ENCODE measurements at places on chromosomes 11 and 22.

DNA sequence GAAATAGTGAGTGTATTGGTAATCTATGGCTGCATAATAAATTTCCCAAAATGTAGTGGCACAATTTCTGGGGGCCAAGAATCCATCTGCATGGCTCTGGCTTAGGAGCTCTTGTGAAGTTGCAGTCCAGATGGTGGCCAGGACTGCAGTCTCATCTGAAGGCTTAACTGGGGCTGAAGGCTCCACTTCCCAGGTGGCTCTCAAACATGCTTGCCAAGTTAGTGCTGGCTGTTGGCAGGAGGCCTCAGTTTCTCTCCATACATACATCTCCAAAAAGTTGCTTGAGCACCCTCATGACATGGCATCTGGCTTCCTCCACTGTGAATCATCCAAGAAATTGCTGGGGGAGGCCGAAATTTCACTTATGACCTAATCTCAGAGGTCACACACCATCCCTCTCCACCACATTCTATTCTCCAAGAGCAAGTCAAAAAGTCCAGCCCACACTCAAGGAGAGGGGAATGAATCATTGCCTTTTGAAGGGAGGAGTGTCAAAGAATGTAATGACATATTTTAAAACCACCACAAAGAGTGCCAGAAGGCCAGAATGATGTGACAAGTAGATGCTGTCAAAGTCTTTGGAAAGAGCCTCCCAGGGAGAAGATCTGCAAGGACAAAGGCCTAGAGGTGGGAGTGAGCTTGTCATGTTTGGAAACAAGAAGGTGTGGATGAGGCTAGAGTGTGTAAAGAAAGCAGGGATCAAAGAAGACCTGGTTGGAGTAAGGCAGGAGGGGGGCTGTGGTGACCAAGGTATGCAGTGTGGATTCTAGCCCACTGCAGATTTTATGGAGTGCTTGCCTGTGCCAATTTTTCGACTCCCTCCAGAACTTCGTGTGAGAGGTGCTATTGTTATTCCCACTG, 566.2 kb downstream of the MIAT start:
- DNase-seq: no peak

GRCh38 chr11:76602431-76602861, 68.1 kb downstream of the LRRC32 start:
- no peak for DNase-seq

- DNase-seq: no peak
These were observed 361.8 kb upstream of the LUZP2 start for GRCh38 chr11:24134879-24135589.

- DNase-seq: no peak
These were observed 67.0 kb downstream of the OR5AK2 start for GRCh38 chr11:57055744-57056143.

- DNase-seq: no peak
These were observed 1.4 kb upstream of the GNAZ start for GRCh38 chr22:23068832-23069385.

GRCh38 chr22:37775785-37776638, 31.7 kb upstream of the GCAT start:
- no peak for DNase-seq

DNA sequence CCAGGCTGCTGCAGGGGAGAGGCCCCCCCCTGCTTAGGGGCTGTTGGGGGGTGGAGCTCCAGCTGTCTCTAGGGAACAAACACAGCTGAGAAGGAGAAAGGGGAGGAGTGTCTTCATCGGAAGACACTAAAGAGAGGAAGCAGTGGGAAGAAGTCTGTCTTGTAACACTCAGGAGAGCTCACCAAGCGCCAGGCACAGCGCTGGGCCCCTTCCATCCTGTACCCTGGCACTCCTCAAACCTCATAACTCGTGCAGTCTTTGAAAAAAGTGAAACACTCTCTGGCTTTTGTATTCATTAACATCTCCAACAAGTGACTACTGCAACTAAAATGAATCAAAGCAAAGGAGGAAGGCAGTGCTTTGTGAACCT, 67.4 kb upstream of the PRDM11 start:
- DNase-seq: no peak

GRCh38 chr11:85779956-85780640, 30.8 kb downstream of the SYTL2 start:
- DNase-seq: no peak

DNA sequence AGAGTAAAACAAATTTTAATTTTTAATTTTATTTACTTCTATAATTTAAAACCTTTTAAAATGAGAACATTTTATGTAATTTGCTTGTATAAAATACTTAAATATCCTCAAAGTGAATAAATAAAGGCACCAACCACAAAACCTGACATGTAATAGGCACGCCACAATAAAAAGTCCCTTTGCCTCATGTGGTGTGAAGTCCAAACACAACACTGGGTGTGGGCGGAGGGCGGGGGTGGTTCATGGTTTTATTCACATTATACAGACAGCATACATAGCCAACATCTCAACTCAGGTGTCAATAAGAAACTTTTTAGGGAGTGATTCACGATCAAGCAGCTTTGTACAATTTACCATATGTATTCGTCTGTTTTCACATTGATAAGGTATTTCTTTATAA, 107.9 kb downstream of the ANO3 start:
- no peak for DNase-seq

DNA sequence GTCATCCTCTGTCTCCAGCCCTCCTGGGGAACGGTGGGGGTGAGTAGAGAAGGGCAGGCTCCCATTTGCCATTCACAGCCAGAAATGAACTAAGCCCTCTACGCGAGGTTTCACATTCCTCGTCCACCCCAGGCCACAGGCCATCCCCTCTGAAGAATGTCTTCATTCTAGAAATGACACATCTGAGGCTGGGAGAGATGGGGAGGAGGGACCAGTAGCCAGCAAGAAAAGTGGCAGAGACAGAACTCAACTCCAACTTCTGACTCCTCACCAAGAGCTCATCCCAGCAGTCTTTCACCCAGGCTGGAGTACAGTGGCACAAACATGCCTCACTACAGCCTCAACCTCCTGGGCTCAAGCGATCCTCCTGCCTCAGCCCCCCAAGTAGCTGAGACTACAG, 3.4 kb downstream of the CTSF start:
- no peak for DNase-seq

DNA sequence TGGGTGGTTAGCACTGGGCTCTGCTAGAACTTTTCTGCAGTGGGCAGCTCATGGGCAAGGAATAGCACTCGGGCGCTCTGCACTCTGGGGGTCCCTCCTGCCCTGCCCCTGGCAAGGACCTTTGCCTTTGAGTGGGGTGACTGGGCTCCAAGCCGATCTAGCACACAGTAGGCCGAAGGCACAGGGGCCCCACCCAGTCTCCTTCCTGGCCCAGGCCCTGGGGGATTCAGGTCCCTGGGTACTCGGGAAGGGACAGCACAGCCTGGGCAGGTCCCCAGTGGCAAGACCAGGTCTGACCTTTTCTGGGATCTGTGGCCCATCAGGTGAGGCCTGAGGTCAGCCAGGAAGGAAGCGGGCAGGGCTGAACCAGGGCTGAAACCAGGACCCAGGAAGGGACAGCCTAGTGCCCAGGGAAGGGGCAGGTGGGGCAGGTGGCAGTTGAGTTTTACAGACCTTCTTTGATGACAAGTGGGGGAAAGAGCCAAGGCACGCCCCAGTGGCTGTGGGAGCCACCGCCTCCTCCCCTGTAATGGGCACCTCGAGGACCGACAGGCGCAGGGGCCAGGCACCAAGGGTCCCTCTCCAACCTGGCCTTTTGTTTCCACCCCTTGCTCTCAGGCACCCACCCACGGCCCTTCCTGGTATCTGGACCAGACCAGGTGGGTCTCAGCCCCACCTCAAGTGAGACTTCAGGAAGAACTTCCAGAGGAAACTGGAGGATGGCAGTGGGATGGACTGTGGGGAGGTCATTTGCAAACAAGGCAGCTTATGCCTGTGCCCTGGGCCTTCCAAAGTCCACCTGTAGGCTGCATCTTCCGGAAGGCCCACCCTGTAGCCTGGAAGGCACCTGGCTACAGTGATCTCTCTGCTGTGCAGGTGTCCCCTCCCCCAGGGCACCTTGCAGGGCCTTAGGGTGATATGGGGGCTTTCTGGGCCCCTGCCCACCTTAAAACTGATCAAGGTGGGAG, 883 bp upstream of the AIFM3 start:
- no peak for DNase-seq

GRCh38 chr22:44620841-44621257, 81.2 kb upstream of the PRR5 start:
- no peak for DNase-seq

DNA sequence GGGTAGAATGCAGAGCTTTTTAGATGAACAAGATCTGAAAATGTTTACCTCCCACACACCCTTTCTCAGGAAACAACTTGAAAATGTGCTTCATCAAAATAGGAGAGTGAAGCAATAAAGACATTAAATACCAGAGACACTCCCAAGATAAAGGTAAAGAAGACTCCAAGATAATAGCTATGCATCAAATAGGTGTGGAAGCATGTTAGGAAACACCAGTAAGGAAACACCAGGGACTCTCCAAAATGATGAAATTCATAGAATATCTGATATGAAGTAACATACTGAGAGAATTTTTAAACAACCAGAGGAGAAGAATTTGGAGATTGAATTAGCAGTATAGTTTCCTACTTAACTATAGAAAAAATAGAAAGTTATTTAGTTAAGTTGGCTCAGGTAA, 57.0 kb downstream of the OR10A6 start:
- no peak for DNase-seq
